ENCODE measurements at places on chromosomes 11 and 22.

- DNase-seq: no peak
Observed at GRCh38 chr11:46444305-46444704, 52.7 kb upstream of the CHRM4 start.

- no peak for DNase-seq
Observed at GRCh38 chr11:88535916-88536547, 198.5 kb upstream of the CTSC start.

DNA sequence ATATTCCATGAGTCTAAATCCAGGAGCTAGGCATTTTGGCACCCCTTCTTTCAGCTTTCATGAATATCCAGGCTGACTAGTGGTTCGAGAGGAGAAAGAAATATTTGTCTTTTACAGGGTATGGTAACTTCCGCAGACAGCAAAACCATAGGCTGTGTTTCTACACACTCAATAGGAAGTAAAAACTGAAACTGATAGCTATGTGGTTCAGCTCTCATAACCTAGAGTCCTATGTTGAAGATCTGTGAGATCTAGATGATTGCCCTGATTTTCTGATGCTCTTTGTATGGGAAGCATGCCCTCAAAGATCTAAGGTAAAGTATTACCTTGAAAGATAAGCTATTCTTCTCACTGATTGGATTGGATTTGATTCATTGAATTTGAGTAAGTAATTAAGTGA is 118.3 kb downstream of the CD44 start:
- DNase-seq: no peak

- DNase-seq: no peak
Observed at GRCh38 chr11:94563848-94564467, 3.2 kb upstream of the PIWIL4 start.

- no peak for DNase-seq
Observed at GRCh38 chr22:49871482-49871881, 17.8 kb downstream of the ZBED4 start.

DNA sequence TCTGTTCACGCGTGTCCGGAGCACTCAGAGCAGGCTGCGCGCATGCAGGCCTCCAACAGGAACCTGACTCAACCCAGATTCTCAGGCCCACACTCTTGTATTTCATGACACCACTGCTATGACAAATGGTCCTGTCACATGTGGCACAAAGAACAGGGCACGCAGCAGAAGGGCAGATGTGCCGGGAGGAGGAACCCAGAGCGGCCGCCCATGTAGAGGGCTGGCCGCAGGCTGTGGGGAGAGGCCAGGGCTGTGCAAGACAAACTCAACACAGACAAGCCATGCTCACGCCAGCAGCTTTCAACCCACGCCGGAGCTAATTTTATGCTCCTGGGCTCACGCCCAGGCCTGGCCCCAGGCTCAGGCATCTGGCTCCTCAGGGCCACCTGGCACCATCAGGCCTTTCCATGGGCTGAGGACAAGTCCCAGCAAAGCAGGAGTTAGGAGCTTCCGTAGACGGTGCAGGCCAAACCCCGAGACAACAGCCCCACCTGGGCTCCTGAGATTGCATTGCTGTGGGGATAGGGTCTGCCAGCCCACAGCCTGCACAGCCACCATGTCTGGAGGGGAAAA is 40.0 kb downstream of the DUSP8 start:
- DNase-seq: no peak

GRCh38 chr22:24097961-24098391 is 83.3 kb upstream of the SUSD2 start:
- DNase-seq: no peak

- no peak for DNase-seq
Observed at GRCh38 chr22:19621373-19622060, 92.8 kb upstream of the SEPTIN5 start.

DNA sequence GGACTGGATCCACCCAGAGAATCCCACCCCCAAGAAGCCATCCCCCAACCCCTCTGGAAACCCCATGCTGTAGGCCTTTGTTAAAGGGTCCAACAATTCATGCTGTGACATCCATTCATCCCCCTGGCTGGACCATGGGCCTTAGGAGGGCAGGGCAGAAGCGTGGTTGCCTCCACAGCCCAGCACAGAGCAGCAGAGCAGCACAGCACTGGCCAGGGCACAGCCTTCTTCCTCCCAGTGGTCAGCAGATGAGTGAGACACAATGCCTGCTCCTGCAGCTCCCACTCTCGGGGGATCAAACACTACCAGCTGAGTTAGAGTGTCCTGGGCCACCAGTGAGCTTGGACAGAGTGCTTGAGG is 84.5 kb upstream of the LINC01488 start:
- DNase-seq: no peak

GRCh38 chr22:20490941-20491307 is 4.7 kb downstream of the KLHL22 start:
- DNase-seq: no peak

GRCh38 chr22:46969961-46970360 is 207.5 kb downstream of the TBC1D22A start:
- no peak for DNase-seq

DNA sequence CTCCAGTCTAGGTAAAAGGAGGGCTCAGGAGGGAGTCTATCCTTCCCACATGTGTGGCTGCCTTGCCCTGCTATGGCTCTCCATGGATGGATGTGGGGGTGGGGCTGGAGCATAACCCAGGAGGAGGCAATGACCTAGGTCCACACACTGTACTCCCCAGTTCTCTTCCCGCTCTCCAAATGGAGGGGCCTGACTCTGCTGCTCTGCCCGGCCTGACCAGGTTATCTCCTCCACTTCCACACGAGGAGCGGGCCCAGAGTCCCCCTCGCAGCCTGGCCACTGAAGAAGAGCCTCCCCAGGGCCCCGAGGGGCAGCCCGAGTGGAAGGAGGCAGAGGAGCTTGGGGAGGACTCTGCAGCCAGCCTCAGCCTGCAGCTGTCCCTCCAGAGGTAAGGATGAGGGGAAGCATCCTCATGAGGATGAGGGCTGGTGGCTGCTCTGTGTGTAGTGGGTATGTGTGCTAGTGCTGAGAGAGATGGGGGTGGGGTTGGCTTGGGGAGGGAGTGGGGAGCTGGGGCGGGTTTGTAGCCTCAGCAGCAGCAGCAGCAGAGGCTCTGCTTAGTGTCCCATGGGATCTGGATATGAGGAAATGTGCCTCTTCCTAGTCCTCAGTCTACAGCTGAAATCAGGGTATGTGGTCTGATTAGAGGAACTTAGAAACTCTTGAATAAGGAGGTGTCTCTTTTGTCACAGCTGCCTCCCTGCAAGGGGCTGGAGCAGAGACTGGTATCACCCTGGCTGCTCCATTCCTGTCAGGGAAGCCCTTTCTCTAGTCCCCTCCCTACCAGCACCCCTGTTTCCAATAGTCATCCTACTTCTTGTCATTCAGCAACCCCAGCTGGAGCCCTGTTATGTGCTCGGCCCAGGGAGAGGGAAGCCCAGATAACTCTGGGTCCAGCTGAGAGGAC is 54.1 kb downstream of the CEP164 start:
- no peak for DNase-seq

DNA sequence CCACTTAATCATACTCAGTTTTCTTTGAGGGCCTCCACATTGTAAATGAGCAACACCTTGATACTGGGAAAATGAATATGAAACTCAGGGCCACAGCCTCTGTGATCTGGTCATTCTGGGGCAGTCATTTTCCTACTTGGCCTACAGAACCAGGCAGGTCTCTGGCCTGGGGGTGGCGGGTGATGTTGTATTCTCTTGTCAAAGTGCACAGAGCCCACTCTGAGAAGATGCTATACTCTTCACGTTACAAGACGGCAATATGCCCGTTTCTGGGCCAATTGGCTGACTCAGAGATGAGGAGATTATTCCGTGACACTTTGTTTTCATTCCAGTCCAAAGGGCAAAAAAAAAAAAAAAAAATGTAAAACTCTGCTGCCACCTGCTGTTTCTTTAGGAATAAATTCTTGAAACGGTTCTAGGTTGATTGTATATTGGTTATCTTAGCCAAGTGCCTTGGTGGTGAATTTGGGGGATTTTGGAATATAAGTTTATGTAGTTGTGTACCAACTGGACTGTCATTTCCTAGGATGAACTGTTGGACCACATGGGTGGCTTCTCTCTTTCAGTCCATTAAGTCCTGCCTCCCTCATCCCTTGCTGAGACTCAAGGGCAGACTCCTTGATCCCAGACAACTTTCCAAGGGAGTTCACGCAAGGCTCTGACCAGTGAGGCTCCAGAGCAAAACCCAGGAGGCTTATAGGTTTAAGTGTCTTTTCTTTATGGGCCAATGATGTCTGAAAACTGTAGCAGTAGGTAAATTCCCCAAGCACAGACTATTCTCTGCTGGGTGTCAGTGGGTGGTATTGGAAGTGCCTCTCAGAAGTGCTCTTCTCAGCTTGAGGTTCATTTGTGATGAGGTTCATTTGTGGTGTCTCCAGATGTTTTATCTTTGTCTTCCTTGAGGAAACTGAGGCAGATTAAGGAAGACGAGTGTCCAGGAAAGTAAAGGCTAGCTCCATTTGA is 18.2 kb downstream of the ADM start:
- no peak for DNase-seq

DNA sequence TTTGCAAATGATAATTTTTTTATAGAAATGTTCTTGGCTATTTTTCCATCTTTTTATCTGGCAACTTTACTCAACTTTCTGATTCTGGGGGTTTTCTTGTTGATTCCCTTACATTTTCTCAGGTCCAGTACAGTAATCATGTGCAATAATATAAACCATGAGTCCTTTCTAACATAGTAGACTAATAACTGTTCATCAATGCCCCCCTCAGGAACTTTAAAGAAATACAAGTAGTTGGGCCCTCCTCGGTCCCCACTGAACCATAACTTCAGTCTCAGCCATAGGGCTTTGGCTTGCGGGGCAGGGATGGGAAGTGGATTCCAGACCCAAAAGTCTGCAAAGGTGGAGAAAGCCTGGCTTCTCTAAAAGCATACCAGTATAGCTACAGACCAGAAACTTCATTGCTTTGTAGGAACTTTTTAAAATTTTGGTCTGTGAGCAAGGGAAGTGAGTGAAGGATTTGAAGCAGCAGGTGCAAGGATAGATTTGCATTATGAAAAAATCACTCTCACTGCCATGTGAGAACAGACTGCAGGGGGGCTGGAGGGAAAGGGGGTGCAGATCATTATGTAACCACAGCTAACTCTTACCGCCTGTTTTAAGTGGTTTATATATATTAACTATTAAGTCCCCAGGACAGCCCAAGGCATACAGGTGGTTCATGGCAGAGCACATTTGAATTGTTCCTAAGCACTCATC is 10.4 kb upstream of the TUB start:
- DNase-seq: no peak

DNA sequence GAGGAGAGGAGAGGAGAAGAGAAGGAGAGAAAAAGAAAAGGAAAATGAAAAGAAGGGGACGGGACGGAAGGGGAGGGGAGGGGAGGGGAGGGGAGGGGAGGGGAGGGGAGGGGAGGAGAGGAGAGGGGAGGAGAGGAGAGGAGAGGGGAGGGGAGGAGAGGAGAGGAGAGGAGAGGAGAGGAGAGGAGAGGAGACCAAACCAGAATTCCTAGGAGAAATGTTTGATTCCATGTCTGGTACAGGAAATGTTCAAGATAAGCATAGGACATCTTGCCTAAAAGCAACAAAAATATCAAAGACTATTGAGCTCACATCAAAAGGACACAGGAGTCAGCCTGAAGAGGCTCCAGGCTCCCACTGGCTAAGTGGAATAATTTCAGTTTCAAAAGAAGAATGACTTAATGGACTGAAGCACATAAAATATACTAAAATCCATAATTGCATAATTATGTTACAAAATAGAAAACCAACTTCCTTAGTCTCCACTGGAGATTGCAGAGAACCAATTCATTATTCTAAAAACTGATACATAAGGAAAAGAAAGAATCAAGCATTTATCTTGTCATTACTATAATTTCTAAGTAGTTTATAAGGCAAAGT is 101.1 kb upstream of the APOA1 start:
- no peak for DNase-seq

GRCh38 chr11:78313181-78313795 is 104.3 kb downstream of the GAB2 start:
- DNase-seq: no peak

GRCh38 chr22:26330971-26331625 is 98.0 kb upstream of the ASPHD2 start:
- peak; percentile 14 for DNase-seq

GRCh38 chr22:20439928-20440575 is 2.4 kb upstream of the SCARF2 start:
- no peak for DNase-seq

- DNase-seq: no peak
Observed at GRCh38 chr11:31872076-31872443, 60.9 kb upstream of the PAX6 start.

GRCh38 chr11:69010361-69010891 is 2.6 kb downstream of the MRGPRF start:
- no peak for DNase-seq

DNA sequence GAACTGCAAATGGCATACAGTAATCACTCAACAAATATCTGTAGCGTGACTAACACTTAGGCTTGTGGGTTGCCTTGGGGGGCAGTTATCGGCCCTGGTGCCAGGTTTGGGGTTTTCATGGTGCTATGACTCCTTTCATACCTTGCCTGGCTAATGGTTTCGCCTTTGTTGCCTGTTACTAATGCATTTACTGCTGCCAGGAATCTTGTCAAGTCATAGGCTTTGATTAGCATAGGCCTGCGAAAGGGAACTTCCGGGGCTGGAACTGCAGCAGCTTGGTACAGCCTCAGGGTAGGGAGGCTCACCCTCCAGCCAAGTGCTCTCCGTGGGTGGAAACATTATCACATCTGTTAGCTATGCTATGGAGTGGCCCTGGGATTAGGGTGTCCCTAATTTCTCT is 13.2 kb downstream of the SLC25A18 start:
- no peak for DNase-seq

DNA sequence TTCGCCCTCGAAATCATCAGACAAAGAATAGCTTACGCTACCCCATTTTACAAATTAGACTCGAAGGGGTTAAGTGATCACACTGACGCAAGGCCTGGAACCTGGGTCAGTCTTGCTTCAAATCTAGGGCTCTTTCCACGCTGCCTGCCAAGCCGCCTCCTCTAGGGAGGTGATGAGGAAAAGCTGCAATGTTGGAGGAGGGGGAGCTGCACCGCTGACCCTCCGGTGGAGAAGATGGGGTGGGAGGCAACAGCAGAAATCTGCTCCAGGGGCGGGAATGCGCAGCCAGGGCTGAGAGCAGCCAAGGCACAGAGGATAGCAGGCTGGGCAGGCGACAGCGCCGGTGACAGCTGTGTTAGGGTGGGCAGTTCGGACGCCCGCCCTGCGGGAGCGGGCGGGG is 595 bp downstream of the SYVN1 start:
- no peak for DNase-seq

GRCh38 chr11:134124660-134125451 is 56.0 kb downstream of the JAM3 start:
- DNase-seq: no peak

GRCh38 chr22:38873469-38874411 is 1.7 kb upstream of the CBX6 start:
- peak; percentile 68 for DNase-seq

GRCh38 chr11:31246451-31247165 is 122.9 kb downstream of the DCDC1 start:
- DNase-seq: no peak

DNA sequence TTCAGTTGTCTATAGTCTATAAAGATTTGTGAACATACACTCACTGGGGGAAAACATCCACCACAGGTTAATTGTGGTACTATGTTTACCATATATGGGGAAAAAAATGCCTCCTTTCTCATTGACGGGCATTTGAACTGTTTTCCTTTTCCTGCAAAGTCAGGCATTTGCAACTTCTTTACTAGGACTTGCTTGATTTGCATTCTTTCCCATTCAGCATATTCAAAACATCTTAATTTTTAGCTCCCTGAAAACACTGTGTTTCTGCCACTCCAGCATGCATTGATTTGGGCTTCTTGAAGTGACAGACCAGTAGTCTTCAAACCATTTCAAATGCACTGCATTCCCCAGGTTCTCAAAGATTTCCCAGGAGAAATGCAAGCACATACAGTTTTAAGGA is 67.6 kb downstream of the INSC start:
- no peak for DNase-seq
